CD8-positive, alpha-beta T cell (primary cell): ENCODE measurements at places on chromosomes 5 and 9.

GRCh38 chr5:33032271-33033070 lies 321.4 kb downstream of the NPR3 start:
- DNase-seq = no peak

DNA sequence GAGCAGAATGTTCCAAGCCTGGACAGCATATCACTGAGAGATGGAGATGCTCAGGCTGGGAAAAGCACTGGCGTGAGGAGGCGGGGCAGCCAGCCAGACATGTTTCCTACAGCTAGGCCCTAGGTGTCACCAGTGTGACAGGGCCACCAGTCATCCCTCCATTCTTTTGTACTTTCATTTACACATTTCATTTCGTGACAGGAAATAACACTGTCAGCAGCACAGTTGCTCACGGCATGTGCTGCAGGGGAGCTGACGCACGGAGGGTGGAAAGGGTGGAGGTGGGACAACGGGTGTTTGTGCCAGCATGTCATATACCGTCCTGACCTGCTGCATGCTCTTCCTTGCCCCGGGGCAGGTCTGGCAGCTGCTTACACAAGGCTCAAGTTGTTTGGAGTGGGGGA lies 14.8 kb upstream of the CEMIP2 start:
- DNase-seq = peak; percentile 85

DNA sequence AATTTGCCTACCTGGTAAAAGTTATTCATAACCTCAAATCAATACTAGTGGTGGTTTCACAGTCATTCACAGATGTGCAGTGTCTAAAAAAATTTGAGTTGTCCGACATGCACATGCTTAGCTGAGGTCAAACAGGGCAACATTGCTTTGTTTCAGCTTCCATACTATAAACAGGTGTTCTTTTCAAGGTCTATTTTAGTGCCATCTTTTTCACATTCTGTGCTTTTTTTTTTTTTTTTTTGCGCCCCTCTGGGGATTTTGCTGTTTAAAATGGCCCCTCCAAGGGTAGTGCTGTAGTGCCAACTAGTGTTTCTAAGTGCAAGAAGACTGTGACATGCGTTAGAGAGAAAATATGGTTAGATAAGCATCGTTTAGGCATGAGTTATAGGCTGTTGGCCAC lies 14.5 kb downstream of the PHAX start:
- peak; percentile 5 for DNase-seq

GRCh38 chr9:99019510-99020331 lies 76.0 kb downstream of the COL15A1 start:
- DNase-seq = no peak

DNA sequence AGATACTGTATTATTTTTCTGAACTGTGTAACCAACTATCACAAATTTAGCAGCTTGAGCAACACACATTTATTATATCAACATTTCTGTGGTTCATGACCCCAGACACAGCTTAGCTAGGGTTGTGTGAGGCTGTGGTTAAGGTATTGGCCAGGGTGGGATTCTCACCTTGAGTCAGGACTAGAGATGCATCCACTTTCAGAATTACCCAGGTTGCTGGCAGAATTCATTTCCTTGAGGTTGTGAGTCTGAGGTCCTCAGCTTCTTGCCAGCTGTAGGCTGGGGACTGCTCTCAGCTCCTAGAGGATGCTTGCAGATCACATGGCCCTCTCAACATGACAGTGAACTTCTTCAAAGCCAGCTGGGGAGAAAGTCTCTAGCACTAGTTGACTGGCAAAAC lies 122.5 kb upstream of the RASGRF2 start:
- DNase-seq = no peak

- no peak for DNase-seq
Measured at GRCh38 chr9:88920645-88921044, 70.6 kb upstream of the S1PR3 start.

GRCh38 chr5:65862384-65862783 lies 64.0 kb upstream of the ERBIN start:
- no peak for DNase-seq

GRCh38 chr5:32942225-32942989 lies 231.3 kb downstream of the NPR3 start:
- no peak for DNase-seq

DNA sequence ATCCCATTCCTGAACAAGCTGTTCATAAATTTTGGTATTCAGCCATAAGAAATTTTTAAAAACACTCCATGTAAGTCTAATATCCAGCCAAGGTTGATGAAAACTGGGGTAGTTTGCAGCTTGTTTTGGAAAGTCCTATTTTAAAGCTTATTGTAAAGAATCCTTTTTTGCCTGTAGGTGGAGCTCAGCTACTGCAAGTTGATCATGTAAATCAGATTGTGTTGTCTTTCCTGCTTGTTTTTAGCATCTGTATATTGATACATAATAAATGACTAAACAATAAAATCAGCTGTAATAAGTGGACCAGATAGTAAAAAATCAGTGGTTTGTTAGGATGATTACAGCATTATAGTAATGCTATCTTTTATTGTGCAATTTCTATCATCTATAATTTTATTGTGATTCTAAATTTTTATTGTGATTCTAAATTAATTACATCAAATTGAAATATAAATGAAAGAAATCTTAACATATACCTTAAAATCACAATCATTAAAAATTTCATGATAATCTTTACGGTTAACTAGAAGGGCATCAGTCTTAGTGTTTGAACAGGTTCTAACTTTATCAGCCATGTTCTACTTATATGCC lies 42.4 kb downstream of the CWC27 start:
- DNase-seq = no peak

GRCh38 chr5:39650008-39650762 lies 225.4 kb upstream of the DAB2 start:
- no peak for DNase-seq

DNA sequence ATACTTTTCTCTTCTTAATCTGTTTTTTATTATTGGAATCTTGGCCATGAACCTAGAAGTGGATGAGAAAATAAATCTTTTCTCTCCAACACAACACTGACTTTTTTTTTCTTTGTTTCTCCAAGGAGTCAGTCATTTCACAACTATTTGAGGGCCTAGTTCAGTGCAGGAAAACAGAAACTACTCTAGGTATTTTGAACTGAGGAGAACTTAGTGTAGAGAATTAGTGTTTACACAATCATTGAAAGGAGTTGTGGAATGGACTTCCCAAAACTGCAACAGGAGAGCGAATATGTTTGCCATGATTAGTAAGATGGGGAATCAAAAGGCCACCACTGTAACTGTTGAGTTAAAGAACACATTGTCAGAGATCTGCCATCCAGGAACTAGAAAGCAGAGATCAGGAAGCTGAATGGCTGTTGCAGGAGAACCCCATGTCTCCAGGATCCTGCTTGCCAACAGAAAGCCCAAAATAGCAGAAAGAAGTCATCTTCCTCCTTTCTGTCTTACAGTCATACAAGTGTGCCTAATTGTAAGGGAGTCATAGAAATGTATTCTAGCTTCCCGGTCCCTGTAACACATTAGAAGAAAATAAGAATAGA lies 20.3 kb upstream of the PCDH1 start:
- DNase-seq = no peak

GRCh38 chr5:81826128-81826527 lies 75.2 kb upstream of the SSBP2 start:
- DNase-seq = no peak

- DNase-seq = no peak
Measured at GRCh38 chr9:109912082-109912582, 132.1 kb downstream of the PALM2AKAP2 start.

DNA sequence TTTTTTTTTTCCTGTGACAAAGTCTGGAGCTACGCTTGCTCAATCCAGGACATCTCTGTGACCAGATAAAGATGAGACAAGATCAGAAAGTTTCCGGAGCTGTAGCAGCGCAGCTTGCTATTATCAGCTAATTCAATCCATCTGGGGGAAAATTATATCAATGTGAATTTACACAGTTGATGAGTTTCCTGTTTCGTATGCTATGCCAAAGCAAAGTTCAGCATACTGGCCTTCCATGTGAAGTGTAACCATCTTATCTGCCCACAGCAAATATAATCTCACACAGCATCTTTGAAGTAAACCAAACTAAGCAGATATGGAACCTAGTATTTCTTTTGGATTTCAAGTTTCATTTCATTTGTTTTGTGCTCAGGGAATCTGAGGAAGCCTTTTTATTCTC lies 1767.7 kb downstream of the EFNA5 start:
- DNase-seq = no peak

- DNase-seq = no peak
Measured at GRCh38 chr5:168646335-168646734, 67.2 kb upstream of the PANK3 start.

GRCh38 chr9:137147793-137148160 lies 8.8 kb downstream of the GRIN1 start:
- DNase-seq = no peak

GRCh38 chr5:94240993-94241651 lies 377.3 kb downstream of the KIAA0825 start:
- DNase-seq = no peak

GRCh38 chr5:97417986-97418385 lies 234.9 kb upstream of the RIOK2 start:
- DNase-seq = no peak

- DNase-seq = no peak
Measured at GRCh38 chr9:69253057-69253456, 72.0 kb upstream of the ENTREP1 start.

GRCh38 chr9:78212868-78213267 lies 23.0 kb upstream of the CEP78 start:
- no peak for DNase-seq

- no peak for DNase-seq
Measured at GRCh38 chr5:103166706-103167105, 46.6 kb downstream of the PPIP5K2 start.
